ENCODE measurements at places on chromosomes 6 and 20. TPM values are rescaled to one million over a fixed set of nuclear protein-coding genes. Genes with fewer than 3 reads are reported as not detected.

The ZNF311 gene
- polyA plus RNA-seq, result 0.36 TPM

The RUNX2 gene
- 31.3 TPM for polyA plus RNA-seq

The SNAI1 gene
- polyA plus RNA-seq, result 0.64 TPM

The HIVEP2 gene
- polyA plus RNA-seq, result 6.5 TPM

The FOXF2 gene
- not detected for polyA plus RNA-seq
